ENCODE measurements at places on chromosomes 3 and 15.

GRCh38 chr3:102896851-102897621, 462.2 kb downstream of the ZPLD1 start:
- DNase-seq = no peak

GRCh38 chr3:184786280-184786941, 25.6 kb upstream of the VPS8 start:
- DNase-seq = peak; percentile 83

DNA sequence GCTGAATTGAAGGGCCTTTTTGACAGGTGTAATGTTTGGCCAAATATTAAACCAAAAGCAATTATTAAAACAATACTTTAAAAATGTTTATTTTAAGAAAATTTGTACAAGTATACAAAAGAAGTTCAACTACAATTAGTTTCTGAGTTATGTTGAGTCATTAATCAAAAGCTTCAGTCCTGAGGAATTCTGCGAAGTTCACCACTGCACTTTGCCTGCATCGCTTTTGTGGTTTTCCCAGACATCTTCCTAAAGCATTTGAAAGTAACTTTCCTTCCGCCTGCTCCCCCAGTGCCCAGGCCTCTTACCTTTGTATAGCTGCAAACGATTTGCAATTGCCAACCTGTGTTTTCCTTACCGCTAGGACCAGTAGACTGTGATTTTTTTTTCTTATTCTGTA, 69.5 kb downstream of the KCNAB1 start:
- DNase-seq = no peak

- no peak for DNase-seq
Observed at GRCh38 chr15:29726553-29726952, 95.7 kb downstream of the TJP1 start.

DNA sequence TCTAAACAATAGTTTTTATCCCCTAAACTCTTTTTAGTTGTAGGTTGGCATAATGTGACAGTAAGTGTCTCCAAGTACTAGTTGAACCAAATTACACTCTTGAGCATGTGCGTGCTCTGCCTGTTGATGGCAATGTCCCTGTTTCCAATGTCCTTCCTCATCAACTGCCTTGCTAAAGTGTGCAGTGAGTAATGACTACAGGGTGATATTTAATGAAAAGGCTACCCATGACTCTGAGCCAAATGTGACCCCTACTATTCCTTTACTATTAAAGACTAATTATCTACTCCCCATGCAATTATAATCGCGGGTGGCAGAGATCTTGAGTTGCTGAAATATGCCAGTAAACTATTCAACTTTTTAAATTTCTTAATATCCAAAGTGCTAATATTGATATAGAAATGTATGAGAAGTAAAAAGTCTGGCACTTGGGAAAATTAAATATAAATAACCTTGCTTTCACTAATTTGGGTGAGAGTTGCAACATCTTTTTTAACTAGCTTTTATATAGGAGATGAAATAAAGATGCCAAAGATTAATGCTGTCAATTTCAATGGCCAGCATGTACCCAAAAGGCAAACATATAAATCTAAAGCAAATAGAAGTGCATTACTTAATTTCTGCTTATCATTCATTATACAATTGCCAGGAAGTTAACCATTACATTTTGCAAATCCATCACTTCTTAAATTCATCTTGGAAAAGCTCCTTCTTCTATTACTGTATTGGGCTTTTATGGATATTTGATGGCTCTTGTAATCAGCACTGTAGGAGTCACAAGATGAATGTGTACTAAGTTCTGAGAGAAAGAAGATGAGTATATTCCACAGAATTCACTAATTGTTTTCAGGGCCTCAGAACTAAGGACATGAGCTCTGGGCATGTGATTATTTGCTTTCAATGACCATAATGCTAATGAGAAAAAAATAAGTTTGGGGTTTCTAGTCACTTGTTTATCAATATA, 518.2 kb upstream of the NAALADL2 start:
- no peak for DNase-seq

DNA sequence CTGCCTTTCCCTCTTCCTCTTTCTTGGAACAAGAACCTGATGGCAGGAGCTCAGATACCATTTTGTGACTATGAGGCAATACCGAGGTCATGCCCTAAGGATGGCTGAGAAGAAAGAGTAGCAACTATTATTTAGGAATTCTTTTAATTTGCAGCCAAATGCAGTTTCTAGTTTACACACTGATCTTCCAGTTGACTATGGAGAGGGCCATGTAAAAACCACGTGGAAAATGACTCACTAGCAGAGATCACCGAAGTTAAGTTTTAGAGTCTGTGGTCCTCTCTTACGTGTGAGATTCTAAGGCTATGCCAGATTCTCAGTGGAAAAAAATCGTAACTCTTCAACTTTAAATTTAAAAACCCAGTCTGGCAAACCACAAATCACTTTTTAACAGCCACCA, 7.8 kb downstream of the BNC1 start:
- DNase-seq = no peak

DNA sequence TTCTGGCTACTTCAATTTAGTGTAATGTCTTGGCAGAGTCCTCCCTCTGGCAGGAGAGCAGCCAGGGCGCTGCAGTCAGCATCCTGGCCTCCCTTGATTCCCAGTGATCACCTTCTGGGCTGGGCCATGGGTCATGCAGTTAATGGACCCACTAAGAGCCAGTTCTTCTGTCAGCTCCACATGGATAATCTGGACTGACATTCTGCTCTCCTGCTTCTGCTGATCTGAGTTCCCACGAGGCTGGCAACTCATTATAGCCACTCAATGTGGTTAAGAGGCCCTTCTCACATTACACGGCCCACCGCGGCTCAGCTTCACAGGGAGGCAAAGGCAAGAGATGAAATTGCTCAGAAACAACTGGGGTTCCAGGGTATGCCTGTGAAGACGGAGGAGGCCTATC, 94.0 kb downstream of the WDR76 start:
- DNase-seq = no peak

DNA sequence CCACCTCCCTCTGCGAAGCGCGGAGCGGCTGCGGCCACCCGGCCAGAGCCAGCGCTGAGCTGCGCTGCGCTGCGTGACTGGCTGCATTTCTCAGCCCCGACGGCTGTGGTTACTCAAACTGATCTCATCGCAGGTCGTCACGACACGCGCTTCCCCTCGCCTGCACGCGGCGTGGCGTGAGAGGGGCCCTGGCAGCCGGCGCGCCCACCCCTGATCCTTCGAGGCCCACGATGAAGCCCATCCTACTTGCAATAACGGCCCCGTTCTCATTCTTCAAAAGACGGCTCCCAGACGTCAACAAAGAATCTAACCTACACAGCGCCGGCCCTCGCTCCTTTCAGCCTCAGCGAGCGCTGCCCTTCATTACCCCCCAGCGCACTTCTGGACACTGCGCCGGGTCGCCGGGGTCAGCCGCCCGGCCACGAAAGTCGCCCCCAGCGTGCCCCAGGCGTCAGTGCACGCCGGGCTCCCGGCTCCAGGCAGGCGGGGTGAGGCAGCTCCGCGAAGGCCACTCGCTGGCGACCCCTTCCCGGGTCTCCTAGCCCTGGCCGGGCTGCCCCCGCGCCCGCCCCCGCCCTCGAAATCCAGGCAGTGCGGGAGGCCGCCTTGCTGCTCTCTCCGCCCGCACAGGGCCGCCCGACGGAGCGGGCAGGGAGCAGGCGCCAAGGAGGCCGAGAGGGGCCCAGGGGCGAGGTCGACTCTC, 9.9 kb upstream of the LEKR1 start:
- DNase-seq = peak; percentile 26

DNA sequence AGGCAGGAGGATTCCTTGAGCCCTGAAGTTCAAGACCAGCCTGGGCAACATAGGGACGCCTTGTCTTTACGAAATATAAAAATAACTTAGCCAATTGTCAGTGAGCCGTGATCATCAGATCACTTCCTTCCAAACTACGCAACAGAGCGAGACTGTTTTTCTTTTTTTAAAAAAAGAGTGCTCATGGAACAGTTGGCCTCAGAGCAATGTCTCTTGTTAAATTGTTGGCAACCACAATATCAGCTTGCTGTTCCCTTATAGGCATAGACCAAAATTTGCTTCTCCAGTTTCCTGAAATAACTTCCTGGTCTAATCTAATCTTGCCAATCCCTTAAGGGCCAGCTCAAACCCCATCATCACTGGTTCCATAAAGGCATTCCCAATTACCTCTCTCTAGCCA, 93.3 kb upstream of the SLC4A7 start:
- no peak for DNase-seq

GRCh38 chr15:80904998-80905397, 84.6 kb downstream of the MESD start:
- no peak for DNase-seq

- DNase-seq = no peak
Observed at GRCh38 chr3:134376786-134377426, 2.7 kb upstream of the AMOTL2 start.

DNA sequence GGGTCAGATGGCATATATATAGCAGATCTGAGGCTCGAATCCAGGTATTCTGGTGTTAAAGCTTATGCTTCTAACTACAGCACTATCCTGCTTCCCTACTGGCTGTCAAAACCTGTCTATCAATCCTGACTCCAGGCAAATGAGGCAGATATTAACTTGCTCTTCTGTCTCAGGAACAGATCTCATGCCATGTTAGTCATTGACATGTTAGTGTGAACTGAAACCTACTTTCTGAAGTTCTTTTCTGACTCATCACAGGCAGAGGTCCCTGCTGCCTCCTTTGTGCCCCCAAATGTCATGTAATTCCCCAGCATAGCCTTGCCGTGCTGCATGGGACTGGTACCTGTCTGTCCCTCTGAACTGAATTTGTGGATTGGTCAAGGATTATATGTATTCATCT, 125.0 kb upstream of the SMAD3 start:
- DNase-seq = no peak

Data from BJ (cell line).